ENCODE measurements at places on chromosomes 7 and 10.

- no peak for DNase-seq
Measured at GRCh38 chr10:97459111-97459510, 13.1 kb downstream of the ZDHHC16 start.

- DNase-seq = peak; percentile 34
Measured at GRCh38 chr7:25638590-25639244, 410.4 kb upstream of the NPVF start.

- DNase-seq = peak; percentile 81
Measured at GRCh38 chr10:31142026-31142425, 110.4 kb upstream of the ZNF438 start.

DNA sequence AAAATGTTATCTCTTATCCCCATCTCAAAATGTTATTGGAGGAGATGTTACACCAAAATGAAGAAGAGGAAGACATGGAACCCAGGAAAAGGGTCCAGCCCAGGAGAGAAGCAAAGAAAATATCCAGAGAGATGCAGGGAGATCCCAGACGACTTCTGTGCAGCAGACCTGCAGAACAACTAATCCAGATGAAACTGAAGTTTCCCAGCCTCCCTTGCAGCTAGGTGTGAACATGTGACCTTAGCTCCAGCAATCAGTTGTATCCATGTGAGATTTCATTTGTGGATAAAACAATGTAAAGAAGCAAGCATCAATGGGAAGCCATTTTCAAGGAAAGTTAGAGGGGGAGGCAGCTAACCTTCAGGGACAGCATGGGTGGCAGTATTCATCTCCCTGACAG, 55.8 kb upstream of the NANOS1 start:
- no peak for DNase-seq

DNA sequence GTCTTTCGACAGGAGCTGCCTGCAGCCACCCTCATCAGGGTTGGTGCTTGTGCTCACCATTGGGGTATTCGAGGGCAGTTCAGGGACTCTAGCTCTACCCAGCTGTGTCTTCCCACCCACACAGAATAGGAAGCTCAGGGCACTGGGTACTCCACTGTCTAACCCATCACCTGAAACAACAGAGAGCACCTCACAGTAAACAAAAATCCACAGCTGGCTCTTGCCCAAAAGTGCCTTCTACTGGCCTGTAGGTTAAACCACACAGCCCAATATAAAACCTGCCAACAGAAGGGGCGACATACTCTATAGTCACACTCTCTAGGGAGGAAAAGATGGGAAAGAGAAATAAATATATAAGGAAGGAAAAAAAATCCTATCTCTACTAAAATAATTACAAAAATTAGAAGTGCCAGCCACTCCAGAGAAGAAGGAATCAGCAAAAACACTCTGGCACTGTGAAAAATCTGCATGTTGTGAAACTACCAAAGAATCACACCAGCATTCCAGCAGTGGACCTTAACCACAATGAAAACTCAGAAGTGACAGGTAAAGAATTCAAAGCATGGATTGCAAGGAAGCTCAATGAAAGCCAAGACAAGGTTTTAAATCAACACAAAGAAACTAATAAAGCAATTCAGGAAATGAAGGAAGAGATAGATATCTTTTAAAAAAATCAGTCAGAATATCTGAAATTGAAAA, 110.0 kb downstream of the HGF start:
- no peak for DNase-seq
